ENCODE measurements at places on chromosomes 1 and 21.

DNA sequence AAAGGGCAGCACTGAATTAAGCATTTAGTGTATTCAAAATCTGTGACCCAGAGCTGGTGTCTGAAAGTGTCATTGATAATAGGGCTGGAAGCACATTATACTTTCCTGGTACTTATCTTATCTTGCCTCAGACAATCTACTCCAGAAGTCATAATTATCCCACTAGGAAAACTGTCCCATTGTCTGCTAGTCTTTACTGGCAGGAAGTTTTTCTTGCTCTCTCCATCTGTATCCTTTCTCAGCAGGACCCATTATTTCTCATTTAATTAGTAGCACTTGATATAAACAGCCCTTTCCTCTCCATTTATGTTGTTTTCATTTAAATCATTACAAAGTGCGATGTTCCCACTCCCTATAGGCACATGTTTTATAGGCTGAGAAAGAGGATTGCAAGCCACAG is 36.5 kb upstream of the BARHL2 start:
- no peak for DNase-seq

DNA sequence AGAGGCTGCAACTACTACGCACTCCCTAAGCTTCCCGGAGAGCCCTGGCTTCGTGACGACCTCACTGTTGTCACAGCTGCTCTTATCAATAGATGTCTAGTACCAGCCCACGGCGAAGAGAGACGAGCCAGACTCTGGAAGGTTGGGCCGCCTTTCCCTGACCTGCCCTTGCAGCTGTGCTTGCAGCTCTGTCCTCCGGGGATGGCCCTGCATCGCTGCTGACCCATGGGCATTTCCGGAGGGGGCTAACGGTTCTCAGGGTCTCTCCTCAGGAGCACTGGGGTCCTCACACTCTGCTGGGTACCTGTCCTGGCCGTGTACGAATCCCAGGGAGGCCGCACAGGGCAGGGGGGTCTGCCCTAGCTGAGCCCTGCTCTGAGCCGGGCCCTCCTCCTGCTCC is 93.8 kb upstream of the COL6A1 start:
- no peak for DNase-seq

DNA sequence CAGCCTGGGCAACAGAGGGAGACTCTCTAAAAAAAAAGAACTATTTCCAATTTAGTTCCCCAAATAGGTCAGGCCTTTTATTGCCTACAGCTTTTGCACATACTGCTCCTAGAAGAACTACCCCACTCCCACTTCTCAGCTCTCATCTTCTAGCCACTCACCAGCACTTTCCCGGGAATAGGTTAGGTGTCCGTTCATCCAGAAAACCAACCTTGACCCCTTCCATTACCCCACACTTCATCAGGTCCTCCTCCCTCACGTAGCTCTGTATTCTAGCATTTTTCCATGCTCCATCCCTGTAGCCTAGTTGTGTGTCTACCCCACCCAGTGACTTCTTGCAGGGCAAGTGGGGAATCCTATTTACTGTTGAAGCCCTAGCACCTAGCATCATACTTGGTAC is 42.6 kb downstream of the C8B start:
- DNase-seq, result no peak

GRCh38 chr1:239870194-239870593 is 221.5 kb upstream of the FMN2 start:
- DNase-seq, result no peak

DNA sequence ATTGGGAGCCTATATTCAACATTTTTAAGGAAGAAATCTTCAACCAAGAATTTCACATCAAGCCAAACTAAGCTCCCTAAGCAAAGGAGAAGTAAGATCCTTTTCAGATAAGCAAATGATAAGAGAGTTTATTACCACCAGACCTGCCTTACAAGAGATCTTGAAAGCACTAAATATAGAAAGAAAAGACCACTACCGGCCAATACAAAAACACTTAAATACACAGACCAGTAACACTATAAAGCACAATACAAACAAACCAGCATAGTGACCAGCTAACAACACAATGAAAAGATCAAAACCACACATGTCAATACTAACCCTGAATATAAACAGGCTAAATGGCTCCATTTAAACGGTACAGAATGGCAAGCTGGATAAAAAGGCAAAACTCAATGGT is 165.4 kb downstream of the MRPL39 start:
- DNase-seq, result no peak

GRCh38 chr1:78491451-78492071 is 787 bp downstream of the PTGFR start:
- no peak for DNase-seq

DNA sequence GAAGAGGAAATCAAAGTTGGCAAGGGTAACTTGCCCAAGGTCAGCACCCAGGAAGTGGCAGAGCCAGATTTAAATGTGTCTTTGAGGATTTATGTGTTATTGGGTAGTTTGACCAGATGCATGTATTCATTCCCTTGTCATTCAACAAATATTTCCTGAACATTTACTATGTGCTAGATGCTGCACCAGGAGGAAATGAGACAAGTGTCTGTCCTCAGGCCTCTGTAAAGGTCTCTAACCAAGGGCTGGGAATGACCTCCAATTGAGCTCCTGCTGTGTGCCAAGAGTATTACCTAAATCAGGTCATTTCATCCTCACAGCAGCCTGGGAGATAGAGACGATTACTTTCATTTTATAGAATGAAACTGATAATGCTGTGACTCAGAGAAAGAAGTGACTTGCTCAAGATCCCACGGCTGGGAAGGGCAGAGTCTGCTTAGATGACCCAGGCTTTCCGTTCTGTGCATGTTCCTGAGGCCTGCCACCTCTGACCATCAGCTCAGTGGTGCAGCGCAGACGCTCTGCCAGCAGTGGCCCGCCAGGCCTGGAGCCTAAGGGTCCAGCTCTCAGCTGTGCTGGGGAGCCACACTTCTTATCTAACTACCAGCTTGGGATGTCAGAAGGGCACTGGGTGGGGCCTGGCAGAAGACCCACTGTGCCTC is 3.5 kb upstream of the TTC22 start:
- DNase-seq, result no peak

- no peak for DNase-seq
These were observed 83.1 kb downstream of the DESI2 start for GRCh38 chr1:244735876-244736561.

DNA sequence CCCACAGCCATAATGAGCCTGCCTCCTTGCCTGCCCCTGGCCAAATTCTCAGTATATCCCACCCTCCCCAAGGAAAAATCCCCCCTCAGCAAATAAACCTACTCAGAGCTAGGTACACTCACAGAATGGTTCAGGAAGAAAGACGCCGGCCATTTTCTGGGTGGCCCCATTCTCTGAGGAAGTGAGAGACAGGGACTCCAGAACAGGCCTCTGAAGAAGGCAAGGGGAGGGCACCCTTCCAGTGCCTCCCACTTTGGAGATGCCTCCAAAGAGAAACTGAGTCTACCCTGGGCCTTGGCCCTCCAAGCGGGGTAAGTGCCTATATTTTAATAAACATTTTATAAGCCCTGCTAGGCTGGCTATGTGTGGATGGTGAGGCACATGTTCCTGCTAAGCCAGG is 2.3 kb downstream of the PACC1 start:
- DNase-seq, result no peak

DNA sequence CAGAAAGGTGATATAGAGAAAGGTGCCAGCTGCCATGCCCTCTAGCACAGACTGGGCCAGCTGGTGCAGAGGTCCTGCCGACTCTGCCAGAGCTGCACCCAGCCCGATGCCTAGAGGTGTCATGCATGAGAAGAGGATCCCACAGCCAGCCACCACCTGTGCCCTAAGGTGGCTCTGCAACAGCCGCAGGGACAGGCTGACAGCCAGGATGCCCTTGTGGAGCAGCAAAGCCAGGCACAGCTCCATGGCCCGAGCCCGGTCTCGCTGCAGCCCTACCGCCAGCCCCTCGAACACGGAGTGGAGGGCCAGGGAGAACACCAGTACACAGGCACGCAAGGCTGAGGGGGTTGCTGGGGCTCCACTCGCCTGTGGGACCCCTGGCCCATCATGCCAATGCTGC is 1.8 kb upstream of the CRTC2 start:
- no peak for DNase-seq

GRCh38 chr21:28252928-28253327 is 739.7 kb downstream of the LTN1 start:
- no peak for DNase-seq

- DNase-seq, result no peak
These were observed 238.3 kb upstream of the ESRRG start for GRCh38 chr1:216961516-216961915.

DNA sequence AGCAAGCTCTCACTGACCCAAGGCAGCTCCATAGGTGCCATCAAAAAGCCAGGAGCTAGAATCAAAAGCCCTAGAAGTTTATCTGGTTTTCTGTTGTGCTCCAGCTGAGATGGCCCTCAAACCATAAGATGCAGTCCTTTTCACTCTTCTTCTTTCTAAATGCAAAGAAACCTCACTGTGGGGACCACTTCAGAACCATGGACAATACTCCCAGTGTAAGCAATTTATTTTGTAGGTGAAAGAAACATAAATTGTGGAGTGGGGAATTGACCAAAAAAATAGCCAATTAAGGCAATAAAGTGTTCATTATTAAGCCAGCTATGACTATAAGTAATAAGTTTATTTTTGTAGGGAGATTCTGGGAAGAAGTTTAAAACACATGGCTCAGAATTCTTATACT is 1399.9 kb downstream of the PLA2G4A start:
- DNase-seq, result no peak

DNA sequence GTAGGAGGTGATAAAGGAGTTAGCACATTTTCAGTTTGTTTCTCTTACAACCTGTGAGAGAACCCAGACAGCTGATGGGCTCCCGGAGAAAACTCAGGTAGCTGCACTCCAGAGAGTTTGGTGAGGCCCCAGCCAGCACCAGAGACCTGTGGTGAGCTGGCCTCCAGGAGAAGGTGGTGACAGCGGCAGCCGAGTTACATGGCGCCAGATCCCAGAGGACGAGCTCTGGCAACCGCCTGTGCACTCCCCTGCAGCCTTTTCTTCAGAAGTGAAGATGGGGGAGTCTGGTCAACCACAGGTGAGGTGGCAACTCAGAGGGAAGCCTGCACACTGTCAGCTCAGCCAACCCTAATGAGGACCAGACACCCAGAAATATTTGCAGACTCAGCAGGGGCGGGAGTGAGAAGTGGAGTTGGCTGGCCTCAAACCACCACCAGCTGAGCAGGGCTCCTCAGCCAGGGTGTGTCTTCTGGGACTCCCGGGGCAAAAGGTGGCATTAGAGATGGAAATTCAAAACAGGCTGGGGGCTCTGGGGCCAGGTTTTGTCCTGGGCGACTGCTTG is 209.7 kb downstream of the SETD4 start:
- DNase-seq, result no peak

DNA sequence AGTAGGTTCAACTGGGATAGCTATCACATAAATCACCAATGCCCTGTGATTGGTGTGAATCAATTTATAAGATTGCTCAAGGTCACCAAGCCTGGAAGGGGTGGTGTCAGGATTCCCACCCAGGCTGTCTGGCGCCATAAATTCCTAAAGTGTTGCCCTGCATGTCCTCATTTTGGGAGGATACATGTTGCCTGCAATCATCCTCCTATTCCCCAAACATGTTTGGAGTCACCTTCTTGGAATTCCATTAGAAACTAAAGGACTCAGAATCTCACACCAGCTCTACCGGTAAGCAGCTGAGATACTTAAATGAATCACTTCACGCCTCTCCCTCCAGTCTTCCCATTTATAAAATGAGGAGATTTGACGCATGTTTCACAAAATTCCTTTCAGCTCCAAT is 54.1 kb upstream of the SLC45A1 start:
- DNase-seq, result no peak

DNA sequence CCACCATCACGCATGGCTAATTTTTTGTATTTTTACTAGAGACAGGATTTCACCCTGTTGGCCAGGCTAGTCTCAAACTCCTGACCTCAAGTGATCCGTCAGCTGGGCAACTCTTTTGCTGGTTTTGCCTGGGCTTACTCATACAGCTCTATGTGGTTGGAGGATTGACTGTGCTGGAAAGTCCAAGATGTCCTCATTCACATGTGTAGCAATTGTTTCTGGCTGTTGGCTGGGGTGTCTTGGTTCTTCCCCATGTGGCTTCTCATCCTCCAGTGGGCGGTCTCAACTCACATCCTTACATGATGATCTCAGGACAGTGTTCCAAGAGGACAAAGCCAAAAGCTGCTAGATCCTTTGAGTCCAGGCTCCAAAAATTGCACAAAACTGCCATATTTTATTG is 53.3 kb downstream of the TEX35 start:
- no peak for DNase-seq

DNA sequence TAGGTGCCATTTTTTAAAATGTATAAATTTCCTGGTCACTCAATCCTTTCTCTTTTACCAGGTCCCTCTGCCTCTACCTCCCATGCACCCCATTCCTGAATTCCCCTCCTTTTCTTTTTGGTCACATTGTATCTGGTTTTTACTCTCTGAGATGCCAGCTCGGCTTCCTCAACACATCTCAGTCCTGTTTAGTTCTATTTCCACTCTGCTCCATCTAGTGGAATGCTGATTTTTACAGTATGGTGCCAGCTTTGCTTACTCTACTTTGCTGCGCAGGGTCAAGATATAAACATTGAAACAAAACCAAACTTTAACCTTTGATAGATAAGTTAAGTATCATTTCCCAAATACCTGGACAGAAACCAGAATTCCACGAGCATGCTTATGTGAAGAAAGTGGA is 96.0 kb downstream of the ESRRG start:
- no peak for DNase-seq

- no peak for DNase-seq
These were observed at the start of gene LRRC42 for GRCh38 chr1:53946252-53947171. TSS of gene LRRC42 (plus strand) at chr1:53946350. CDS start at chr1:53952000, 5,650 bp downstream.

- no peak for DNase-seq
These were observed 45.5 kb downstream of the LPAR3 start for GRCh38 chr1:84847253-84848250.
